ENCODE measurements at places on chromosomes 5 and 9. TPM values are rescaled to one million over a fixed set of nuclear protein-coding genes. Genes with fewer than 3 reads are reported as not detected.

Gene ZNF483
- 0.19 TPM for total RNA-seq

- no peak for DNase-seq
Observed at GRCh38 chr5:10441992-10442435, 335 bp downstream of the ROPN1L start.

Gene IRX1
- not detected for total RNA-seq

- no peak for DNase-seq
Observed at GRCh38 chr5:31255041-31255440, 61.6 kb downstream of the CDH6 start.

GRCh38 chr5:165459232-165459631 lies 1953.8 kb downstream of the MAT2B start:
- DNase-seq: no peak

- peak; percentile 58 for DNase-seq
Observed at GRCh38 chr5:88886252-88886651, 3.3 kb upstream of the MEF2C start.

- DNase-seq: no peak
Observed at GRCh38 chr5:3010953-3011763, 259.7 kb upstream of the IRX2 start.

Gene ZDHHC21
- 35.6 TPM for total RNA-seq

DNA sequence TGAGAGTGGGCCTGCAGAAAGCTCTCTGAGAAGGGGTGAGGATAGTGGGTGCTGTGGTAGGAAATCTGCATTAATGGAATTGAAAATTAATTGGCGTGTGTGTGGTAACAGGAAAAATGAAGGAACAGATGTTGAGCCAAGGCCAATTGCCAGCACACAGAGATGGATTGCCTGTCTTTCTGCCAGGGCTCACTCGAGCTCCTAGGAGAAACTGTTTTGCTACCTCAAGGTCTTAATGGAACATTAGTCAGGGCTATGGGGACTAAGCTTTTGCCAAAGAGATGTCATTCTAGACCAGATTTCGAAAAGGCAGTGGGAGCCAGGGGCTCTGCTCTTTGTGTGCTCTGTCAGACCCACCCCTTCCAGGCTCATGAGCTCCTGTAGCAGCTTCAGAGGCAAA lies 124.0 kb upstream of the EFNA5 start:
- no peak for DNase-seq

Gene ORM1
- total RNA-seq: not detected

Gene TMEM174
- not detected for total RNA-seq

DNA sequence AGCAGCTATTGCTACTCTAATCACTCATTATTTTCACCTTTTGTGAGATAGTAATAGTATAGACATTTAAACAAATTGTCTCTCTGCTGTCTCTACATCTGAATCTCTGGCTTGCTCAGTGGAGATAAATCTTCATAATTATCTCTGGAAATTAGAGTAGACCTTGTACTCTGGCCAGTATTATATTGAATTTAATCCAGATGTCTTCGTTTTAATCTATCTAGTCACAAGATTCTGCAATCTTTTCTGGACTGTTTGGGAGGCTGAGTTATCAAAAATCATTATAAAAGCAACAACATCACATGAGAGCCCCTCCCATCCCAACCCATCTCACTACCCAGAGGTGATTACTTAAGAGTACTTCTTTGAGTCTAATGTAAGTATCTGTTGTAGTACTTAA lies 19.0 kb downstream of the ARHGAP26 start:
- no peak for DNase-seq

GRCh38 chr9:112020680-112021596 lies 124.3 kb downstream of the UGCG start:
- no peak for DNase-seq

- DNase-seq: no peak
Observed at GRCh38 chr5:142957528-142957927, 187.4 kb downstream of the ARHGAP26 start.

DNA sequence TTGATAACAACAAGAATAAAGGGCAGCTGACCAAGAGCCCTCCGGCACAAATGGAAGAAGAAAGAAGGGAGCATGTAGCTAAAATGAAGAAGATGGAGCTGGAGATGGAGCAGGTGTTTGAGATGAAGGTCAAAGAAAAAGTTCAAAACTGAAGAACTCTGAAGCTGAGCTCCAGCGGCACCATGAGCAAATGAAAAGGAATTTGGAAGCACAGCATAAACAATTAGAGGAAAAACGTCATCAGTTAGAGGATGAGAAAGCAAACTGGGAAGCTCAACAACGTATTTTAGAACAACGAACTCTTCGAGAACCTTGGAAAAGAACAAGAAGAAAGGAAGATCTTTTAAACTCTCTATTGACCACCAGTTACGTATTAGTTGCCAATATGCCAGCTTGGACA lies 100.9 kb downstream of the GABBR2 start:
- no peak for DNase-seq

GRCh38 chr5:95956021-95956899 lies 5.4 kb downstream of the ELL2 start:
- no peak for DNase-seq

- peak; percentile 48 for DNase-seq
Observed at GRCh38 chr5:163535290-163535689, 29.9 kb downstream of the MAT2B start.

GRCh38 chr9:38416461-38416860 lies 7.8 kb downstream of the IGFBPL1 start:
- no peak for DNase-seq

- no peak for DNase-seq
Observed at GRCh38 chr5:159581502-159582249, 251.4 kb upstream of the IL12B start.

- DNase-seq: no peak
Observed at GRCh38 chr5:38948501-38948900, 102.7 kb downstream of the OSMR start.

DNA sequence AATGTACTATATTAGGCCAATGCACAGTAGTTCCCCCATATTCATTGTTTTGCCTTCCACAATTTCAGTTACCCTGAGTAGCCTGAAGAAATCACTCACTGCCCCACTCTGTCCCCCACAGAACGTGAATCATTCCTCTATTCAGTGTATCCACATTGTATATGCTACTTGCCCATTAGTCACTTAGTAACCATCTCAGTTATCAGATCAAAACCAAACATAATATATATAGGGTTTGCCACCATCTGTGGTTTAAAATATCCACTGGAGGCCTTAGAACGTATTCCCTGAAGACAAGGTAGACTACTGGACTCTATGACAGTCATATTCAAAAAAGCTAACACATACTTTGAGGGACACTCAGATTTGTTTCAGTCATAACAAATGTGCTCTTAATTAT lies 465.7 kb upstream of the RGMB start:
- DNase-seq: no peak

DNA sequence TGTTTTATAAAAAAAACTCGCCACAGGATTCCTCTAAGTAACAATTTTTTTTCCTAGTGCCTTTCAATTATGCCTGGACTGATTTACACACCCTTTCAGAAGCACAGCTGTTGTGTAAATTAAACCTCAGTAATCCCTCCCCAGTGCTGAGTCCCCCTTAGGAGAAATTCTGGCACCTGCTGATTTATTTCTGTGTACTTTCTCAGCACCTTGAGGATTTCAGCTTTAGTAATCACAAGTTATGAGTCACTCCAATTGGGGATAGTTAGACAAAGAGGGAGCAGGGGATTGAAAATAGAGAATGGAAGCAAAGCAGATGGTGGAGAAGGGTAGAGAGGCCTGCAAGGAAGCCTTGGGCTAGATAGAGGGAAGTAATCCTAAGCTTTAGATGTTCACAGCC lies 171.7 kb downstream of the TTLL11 start:
- no peak for DNase-seq

Gene RHOBTB3
- total RNA-seq: 0.97 TPM

GRCh38 chr5:109669991-109670706 lies 19.6 kb upstream of the MAN2A1 start:
- DNase-seq: no peak

- no peak for DNase-seq
Observed at GRCh38 chr9:77847626-77848025, 184.0 kb downstream of the GNAQ start.
